ENCODE measurements at places on chromosomes 7 and 10. TPM values are rescaled to one million over a fixed set of nuclear protein-coding genes. Genes with fewer than 3 reads are reported as not detected.

DNA sequence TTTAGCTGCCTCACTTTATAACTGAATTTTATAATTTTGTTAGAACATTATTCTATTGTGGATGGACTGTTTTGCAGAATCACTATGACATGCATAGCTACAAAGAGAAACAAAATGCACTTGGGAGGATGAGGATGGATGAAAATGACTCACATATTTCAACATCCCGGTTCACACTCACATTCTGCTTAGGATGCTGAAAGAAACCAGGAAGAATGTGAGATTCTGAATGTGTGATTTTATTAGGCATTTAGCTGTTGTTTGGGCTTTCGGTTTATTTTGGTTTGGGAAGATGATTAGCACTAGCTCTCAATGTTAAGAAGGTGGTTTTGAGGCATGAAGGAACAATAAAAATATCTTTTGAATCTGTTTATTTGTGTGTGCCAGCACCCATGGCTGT, 235.5 kb downstream of the SEMA3E start:
- DNase-seq, result no peak

- peak; percentile 36 for DNase-seq
These were observed at the start of gene BMPER for GRCh38 chr7:33905389-33906032. Gene BMPER (plus strand): TSS chr7:33905539. CDS start chr7:33905614, 75 bp downstream.

DNA sequence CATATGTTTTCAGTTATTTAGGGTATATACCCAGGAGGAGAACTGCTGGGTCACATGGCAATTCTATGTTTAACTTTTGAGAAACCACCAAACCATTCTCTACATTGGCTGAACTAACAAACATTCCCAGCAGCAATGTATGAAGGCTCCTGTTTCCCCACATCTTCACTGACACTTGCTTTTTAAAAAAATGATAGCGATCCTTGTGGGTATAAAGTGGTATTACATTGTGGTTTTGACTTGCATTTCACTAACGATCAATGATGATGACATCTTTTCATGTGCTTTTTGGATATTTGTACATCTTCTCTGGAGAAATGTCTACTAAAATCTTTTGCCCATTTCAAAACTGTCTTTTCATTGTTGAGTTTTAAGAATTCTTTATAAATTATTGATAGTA, 51.2 kb upstream of the ANAPC16 start:
- DNase-seq, result no peak

HKDC1 gene
- 5.6 TPM for total RNA-seq

ATRNL1 gene
- total RNA-seq, result 0.30 TPM

Measured in upper lobe of left lung (tissue), 6 donors.